ENCODE measurements at places on chromosomes 3 and 15.

- no peak for DNase-seq
These were observed 3.8 kb upstream of the LMOD3 start for GRCh38 chr3:69126216-69126615.

DNA sequence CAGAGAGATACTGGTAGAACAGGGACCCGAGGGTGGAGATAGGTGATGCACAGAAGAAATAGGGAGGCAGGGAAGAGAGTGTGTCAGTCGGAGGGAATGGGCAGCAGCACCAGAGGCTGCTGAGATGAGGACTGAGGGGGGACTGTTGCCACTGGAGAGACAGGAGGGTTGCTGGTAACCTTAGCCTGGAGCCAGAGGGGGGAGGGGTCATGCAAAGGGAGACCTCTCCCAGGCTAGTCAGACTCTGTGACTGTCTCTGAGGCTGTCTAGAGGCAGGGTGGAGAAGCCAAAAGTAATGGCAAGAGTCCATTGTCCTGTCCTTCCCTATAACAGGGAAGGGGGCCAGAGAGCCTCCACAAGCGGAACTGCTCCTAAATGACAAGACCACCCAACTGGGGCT is 2.1 kb upstream of the DLEC1 start:
- DNase-seq, result no peak

GRCh38 chr3:60743631-60744164 is 507.6 kb downstream of the FHIT start:
- DNase-seq, result no peak

DNA sequence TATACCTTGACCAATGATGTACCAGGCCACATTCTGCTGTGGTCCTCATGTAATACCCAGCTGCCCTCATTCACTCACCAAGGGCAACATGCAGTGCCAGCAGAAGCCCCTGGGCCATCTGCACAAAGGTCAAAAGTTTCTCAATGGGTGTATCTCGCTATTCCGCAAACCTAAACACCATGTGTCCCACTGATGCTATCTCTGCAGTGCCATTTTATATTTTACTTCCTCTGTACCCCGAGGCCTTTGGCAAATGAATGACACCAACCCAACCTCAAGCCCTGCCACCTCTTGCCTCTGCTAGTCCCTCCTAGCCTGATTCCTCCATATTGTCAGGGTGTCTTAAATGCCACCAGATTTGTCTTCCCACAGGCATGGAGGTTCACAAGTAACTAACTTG is 59.2 kb downstream of the AAGAB start:
- DNase-seq, result no peak

DNA sequence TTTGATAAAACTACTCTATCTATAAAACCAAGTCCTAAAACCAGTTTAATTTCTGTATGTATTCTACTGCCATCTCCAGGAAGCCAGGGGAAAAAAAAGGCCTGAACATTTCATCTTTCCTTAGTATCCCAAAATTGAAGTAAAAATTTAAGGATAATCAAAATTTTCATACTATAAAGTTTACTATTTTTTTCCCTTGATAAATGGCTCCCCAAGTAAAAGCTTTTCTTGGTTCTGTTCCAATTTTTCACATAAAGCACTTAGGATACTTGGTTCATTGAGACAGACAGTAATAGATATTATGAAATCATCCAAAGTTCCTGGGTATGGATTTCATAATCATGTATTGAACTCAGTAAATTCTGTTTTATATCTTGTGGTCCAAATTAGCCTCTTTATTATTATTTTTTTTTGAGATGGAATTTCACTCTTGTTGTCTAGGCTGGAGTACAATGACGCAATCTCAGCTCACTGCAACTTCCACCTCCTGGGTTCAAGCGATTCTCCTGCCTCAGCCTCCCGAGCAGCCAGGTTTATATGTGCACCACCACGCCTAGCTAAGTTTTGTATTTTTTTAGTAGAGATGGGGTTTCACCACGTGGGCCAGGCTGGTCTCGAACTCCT is 34.5 kb downstream of the ICE2 start:
- no peak for DNase-seq

DNA sequence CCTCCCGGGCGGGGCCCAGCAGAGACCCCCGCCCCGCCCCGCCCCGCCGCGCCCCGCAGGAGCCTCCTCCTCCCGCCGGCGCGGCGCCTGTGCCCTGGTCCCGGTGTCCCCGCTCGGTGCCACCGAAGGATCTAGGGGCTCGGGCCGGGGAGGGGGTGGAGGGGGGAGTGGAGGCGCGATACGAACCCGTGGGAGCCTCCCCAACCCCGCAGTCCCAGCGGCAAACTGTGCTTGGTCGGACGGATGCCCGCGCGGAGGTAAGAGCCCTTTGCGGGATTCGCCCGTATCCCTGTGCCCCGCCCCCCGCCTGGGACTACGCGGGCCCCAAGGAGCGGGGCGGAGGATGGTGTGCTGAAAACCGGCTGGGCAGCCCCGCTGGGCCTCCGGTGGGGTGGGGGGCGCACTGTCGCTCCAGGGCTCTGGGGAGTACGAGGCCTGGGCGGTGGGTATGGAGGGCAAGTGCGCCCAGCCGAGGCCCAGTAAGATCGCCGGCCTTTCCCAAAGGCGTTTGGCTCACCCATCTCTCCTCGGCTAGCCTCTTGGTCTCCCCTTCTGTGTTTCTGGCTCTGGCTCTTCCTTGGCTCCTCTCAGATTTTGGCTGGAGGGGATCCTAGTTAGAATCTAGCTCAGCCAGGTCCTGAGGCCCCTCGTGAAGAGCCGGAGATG is 65.6 kb upstream of the POLG start:
- DNase-seq, result no peak

DNA sequence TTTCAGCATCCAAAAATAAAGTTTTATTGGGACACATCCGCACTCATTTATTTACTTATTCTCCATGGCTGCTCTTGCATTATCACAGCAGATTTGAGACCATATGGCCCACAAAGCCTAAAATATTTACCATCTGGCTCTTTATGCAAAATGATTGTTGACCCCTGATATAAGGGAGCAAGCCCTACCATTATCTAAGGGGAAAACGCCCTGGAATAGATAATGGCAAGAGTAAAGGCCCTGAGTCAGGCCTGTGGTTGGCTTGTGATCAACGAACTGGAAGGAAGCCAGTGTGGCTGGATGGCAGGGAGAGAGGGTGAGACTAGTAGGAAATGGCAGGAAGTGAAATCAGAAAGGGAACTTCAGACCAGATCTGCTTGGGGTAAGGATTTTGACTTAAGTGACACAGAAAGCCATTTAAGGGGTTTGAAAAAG is 24.6 kb upstream of the DMXL2 start:
- no peak for DNase-seq

GRCh38 chr3:141859651-141860050 is 16.8 kb upstream of the ATP1B3 start:
- no peak for DNase-seq

- no peak for DNase-seq
These were observed 45.1 kb downstream of the VPS8 start for GRCh38 chr3:184857099-184857498.

DNA sequence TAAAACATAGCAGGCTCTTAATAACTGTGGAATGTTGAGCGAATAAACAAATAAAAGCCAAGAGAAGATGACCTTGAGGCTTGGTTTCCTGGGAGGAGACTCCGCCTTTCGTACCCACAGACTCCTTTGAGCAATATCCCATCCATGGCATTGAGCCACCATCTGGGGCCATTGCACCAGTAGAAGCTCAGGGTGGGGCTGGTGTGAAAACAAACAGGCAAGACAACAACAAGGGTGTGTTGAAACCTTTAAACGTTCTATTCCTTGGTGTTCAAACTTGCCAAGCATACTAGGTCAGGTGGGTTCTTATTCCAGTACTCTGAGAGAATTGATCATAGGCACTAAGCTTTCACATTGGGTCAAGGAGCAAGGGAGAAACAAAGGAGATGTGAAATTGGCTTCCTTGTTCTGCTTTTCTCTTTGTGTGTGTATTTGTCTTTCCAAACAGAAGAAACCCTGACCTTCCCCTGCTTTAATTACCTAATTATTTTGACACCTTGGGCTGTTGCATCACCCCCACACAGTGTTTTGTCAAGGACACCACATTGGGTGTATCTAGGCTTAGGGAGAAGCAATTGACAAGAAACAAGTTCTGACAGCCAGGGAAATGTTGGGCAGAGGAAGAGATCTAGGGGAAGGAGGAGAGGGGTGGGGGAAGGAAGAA is 105.1 kb upstream of the BCL6 start:
- no peak for DNase-seq

DNA sequence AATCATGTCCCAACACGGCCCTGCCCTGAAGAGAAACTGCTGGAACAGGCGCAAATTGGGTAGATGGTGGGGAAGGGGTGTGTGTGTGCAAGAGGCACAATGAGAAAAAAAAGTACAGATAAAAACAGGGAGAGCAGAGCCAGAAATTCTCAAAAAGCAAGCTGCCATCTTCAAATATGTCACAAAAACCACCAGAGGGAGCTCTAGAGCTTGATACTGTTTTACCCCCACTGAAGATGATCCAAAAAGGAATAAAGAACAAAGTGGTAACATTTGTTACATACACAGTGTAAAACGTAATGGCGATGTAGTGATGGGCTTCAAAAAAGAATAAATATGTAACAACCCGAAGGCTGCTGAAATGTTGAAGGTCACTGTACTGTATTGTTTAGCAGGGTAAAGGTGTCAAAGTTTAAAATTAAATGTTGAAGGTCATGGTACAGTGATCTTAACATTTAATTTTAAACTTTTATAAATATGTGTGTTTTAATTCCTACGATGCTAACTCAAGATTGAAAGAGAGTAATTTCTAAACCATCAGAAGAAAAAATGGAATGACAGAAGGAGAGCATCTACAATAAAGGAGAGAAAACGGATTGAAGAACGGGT is 6.0 kb downstream of the SNRPA1 start:
- DNase-seq, result peak; percentile 44

DNA sequence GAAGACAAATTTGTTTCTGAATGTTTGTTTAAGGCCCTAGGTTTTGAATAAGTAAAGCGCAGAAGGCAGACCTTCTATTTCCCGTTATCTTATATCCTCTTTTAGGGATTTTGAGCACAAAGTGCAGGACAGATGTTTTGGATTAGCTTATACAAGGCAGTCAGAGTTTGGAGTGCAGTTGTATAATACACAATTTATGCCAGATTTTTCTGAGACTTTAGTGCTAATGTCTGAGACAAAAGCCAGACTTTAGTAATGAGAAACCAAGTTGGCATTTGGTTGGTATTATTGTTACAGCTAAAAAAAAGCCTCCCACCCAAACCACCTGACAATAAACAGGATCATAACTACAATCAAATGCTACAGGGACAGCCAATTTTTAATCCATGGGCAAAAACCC is 309.9 kb upstream of the SATB1 start:
- no peak for DNase-seq

DNA sequence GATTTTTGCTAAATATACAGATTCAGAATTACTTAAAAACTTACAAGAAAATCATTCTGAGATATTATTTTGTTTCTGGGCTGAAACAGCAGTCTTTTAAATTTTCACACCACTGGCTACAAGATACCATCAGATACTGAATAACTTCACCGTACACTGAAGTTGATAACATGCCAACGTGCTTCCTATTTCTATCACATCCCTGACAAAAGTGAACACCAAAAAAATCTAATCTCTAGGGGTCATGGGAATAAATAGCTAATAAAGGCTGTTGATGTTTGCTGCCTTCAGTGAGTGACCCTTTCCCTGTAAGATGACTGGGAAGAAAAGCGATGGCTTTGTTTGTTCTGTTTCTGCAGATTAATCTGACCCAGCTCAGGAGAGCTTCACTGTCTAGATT is 120.5 kb downstream of the DUT start:
- no peak for DNase-seq

DNA sequence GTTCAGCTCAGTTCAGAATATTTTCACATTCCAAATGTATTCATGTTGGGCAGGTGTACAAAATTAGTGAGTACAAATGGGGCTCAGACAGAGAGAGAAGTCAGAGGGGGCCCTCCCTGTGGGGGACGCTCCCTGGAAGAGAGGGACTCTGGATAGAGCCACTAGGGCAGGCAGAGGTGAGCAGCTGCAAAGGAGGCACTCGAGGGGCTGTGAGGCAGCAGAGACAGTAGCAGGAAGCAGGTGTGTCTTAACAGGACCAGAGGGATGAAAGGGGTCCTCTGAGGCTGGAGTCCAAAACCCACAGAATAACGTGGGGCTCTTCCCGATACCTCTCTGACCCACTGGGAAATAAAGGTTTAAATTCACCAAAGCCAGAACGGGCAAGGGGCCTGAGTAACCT is 127.1 kb downstream of the MEGF11 start:
- DNase-seq, result no peak

- no peak for DNase-seq
These were observed 42.0 kb upstream of the SEC61A1 start for GRCh38 chr3:128009952-128010846.

DNA sequence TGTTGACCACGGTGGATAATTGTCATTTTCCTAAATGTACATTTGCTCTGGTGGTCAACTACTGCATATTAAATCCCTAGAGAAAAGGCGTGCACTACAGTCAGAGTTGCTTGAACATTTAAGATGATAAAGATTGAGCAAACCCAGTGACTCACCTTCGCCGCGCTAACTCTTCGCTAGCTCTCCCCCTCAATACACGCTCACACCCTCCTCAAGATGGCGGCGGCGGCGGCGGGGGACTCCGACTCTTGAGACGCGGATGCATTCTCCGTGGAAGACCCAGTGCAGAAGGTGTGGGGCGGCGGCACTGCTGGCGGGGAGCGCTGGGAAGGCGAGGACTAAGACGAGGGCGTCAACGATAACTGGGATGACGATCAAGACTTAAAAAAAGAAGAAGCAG is 79.8 kb upstream of the PFN2 start:
- DNase-seq, result no peak

All from CD4-positive, alpha-beta T cell treated with Interleukin-6 at 100 ng/mL for 8 hours (primary cell).